ENCODE measurements at places on chromosomes 12 and 14.

DNA sequence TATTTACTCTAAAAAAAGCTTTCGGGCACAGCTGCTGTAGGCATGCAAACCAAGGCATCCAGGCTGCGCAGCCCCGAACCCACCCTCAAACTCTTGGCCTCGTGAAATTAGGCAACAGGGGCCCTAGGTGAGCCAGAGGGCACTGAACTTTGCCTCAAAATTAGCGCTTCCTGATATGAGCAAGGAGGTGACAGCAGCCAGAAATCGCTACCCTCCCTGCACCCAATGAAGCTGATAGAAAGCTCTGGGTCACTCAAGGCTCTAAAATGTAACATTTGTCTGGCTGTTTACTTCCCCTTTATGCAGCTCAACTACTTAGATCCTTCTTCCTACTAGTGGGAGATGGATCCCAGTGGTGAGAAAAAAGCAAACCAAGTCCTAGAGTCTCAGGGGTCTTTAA lies 61.8 kb downstream of the PITPNM2 start:
- no peak for DNase-seq

DNA sequence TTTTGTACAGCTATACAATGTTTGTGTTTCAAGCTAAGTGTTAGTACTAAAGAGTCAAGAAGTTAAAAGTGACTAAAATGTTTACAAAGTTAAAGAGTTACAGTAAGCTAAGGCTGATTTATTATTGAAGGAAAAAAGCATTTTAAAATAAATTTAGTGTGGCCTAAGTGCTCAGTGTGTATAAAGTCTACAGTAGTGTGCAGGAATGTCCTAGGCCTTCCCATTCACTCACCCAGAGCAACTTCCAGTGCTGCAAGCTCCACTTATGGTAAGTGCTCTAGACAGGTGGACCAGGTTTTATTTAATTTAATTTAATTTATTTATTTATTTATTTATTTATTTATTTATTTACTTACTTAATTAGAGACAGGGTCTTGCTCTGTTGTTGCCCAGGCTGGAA lies 19.6 kb downstream of the DLK1 start:
- DNase-seq, result no peak

GRCh38 chr14:100717386-100717785 lies 9.3 kb upstream of the DLK1 start:
- no peak for DNase-seq

DNA sequence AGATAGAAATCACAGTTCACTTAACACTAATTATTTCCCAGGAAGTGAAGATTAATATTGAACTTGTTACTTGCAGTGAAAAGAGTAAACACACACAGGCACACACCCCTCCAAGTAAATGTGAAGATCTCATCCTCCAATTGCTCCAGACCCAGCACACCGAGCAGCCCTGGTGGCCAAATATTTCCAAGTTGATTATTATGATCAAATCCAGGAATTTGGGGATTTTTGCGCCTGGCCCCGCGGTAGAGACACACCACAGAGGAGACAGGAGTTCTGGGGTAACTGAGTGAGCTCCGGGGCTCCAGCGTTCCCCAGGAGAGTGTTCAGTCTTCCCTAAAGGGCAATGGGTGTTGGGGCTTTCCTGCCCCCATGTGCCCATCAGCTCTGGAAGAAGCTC lies 431.5 kb downstream of the BCL11B start:
- DNase-seq, result no peak

DNA sequence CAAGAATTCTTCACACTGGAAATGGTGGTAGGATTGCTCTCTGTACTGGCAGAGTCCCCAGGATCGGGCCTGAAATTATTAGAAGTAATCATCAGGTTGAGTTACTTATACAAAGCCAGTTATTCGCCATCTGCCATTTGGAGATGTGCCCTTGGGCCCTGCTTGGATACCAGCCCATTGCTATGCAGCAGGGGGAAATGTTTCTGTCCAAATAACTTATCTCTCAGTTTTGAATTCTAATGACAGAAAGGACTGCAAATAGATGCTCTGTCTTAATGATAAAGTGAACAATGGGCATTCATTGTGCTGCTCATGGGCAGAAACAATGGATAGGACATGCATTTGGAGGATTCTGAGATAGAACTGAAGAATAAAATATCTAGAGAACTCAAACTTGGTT lies 139.1 kb upstream of the PELI2 start:
- DNase-seq, result no peak

DNA sequence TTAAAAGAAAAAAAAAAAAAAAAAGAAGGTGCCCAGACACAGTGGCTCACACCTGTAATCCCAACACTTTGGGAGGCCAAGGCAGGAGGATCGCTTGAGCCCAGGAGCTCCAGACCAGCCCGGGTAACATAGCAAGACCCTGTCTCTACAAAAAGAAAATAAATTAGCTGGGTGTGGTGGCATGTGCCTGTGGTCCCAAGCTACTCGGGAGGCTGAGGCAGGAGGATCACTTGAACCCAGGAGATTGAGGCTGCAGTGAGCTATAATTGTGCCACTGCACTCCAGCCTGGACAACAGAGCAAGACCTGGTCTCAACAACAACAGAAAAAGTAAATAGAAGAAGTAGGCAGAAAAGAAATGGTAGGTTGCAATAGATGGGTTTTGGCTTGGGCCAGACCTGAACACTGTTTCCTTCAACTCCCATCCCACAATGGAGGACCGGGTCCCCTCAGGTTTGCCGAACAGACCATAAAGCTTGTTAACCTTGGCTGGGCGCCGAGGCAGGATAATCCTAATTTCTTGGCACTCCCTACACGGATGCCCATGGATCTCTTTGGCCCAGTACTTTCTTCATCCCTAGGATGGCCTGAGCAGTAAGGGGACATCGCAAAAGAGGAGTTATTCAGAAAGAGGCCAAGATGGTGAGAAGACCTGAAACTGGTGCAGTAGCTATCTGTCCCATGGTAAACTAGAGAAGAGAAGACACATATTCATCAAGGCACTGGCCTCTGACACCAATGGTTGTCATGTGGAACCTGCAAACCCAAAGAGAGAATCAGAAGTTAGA lies 165.5 kb upstream of the CCND2 start:
- no peak for DNase-seq

- no peak for DNase-seq
These were observed 1.8 kb upstream of the TUBA1B start for GRCh38 chr12:49133014-49133413.

DNA sequence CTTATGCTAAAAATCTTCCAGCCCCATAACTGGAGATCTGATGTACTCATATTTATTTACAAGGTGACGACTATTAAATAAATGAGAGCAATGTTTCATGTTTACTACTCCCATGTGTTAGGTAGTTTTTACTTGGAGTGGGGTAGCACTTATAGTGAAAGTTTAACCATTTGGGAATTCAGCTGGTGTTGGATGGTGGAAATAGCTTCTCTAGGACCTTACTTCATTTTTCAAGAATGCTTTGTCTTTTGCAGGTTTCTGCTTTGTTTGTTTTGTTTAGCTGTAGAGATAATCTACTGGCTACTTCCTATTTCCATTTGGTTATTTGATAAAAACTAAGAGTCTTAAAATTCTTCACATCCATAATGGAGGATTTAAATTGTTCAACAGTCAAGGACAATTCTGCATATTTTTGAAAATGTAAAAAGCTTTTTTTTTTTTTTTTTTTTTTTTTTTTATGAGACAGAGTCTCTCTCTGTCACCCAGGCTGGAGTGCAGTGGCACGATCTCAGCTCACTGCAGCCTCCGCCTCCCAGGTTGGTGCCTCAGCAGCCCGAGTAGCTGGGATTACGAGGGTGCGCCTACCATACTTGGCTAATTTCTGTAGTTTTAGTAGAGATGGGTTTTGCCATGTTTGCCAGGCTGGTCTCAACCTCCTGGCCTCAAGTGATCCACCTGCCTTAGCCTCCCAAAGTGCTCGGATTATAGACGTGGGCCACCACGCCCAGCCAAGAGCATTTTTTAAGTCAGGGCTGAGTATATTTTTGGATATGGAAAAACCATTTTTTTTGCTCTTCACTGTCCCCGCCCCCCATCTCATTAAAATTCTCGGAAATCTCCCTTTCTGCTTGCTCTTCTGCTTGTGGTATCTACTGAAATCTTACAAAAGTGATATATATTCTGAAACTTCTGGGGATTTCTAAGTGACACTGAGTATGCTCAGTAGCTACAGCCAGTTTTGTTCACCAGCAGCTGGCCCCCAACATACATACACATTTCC lies 1.4 kb upstream of the ABCD2 start:
- no peak for DNase-seq

Data from AG04449 (cell line).